ENCODE measurements at places on chromosomes 12 and 14. TPM values are rescaled to one million over a fixed set of nuclear protein-coding genes. Genes with fewer than 3 reads are reported as not detected.

The KCNC2 gene
- total RNA-seq, result not detected

The HSPB8 gene
- 47.9 TPM for total RNA-seq

The EML5 gene
- 2.4 TPM for total RNA-seq

The AQP2 gene
- not detected for total RNA-seq

The STAC3 gene
- total RNA-seq, result 8.7 TPM

The TCL1B gene
- not detected for total RNA-seq
